ENCODE measurements at places on chromosomes 7 and 10. TPM values are rescaled to one million over a fixed set of nuclear protein-coding genes. Genes with fewer than 3 reads are reported as not detected.

DNA sequence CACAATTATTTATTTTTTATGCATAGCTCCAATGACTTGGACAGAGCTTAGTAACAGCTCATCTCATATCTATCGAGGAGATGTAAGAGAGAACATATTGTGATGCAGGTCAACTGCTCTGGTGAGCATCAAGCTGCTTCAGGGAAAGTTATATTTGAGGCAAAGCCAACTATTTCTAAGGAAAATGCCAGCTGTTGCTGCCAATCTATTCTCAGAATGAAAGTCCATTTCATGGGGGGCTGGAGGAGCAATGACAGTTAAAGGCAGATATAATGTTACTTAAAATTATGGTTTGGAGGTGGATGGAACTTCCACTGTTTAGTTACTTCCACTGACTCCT, 424.8 kb downstream of the KIF20B start:
- no peak for DNase-seq

- no peak for DNase-seq
These were observed 5.9 kb upstream of the MAGI2 start for GRCh38 chr7:79459381-79459780.

DNA sequence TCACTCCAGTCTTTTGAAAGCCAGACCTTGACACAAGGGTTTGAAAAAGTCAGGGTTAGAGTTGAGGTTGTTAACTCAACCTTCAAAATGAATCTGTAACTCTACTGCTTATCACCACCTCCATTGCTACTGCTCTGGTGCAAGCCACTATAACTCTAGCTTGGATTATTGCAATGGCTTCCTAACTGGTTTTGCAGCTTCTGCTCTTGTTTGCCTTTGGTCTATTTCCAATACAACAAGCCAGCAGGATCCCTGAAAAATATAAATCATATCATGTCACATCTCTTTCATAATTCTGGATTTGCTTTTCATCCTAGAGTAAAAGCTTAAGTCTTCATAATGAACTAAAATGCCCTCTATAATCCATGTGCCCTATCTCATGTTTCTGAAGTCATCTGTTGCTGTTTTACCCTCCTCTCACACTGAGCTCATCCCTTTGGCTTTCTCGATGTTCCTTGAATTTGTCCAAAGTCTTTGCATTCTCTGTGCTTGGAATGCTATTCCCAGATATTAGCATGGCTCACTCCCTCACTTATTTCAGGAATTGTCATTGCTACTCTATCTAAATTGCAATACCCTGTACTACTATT, 10.9 kb downstream of the TAS2R60 start:
- no peak for DNase-seq

Gene PAPOLB
- total RNA-seq: under 0.01 TPM

- DNase-seq: no peak
These were observed 201.1 kb downstream of the GLRX3 start for GRCh38 chr10:130337305-130337640.

Gene PAX2
- total RNA-seq: not detected

Gene AMZ1
- total RNA-seq: not detected

- DNase-seq: peak; percentile 45
These were observed 116.3 kb upstream of the RET start for GRCh38 chr10:42960491-42960990.

Gene ZNF138
- 3.4 TPM for total RNA-seq

DNA sequence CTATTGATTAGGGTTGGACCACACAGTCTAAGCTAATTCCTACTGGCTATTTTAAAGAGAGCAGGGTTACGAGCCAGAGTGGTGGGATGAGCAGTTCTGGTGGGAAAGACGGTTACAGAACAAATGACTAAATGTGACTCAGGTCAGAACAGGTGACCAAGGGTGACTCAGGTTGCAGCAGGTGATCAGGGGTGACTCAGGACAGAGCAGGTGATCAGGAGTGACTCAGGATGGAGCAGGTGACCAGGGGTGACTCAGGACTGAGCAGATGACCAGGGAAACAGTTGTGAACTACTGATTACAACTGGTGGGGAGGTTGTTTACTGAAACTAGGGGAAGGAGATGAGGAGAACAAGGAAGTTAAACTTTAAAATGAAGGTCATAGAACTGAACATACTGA, 366.3 kb downstream of the ABCA13 start:
- DNase-seq: peak; percentile 87

- DNase-seq: peak; percentile 89
These were observed 228.4 kb upstream of the DGKB start for GRCh38 chr7:15130666-15131541.

DNA sequence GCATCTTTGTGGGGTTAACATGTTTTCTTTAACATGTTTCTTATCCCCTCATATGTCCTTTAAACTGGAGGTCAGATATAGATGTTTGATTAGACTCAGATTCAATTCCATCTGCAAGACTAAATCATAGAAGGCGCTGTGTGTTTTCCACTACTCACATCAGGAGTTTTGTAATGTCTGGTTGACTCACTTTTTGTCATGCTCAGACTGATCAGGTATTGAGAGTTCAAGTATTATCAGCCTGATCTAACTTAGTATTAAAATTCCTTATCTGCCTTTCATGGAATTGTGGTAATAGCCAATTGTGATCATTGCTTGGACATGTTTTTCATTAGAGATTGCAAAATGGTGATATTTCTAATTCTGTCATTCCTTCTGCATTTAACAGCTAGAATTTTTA, 30.2 kb downstream of the ENTPD7 start:
- peak; percentile 90 for DNase-seq

- DNase-seq: no peak
These were observed 17.3 kb downstream of the SFTPA1 start for GRCh38 chr10:79628083-79628482.

DNA sequence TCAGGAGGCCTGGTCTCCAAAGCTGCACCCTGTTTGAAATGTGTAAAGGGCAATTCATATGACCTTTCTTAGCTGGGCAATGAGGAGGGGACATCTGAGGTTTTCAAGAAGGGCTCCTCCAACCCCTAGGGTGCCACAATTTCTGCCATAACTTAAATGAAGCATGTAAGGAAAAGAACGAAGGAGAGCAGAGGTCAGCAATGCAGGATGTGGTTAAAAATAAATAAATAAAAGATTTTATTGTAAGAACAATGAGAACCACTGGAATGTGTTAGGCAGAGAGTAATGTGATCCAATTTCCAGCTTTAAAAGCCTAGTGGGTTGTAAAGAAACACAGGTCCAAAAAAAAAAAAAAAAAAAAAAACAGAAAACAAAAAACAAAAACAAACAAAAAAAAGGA, 673.1 kb downstream of the TNS3 start:
- DNase-seq: peak; percentile 75

DNA sequence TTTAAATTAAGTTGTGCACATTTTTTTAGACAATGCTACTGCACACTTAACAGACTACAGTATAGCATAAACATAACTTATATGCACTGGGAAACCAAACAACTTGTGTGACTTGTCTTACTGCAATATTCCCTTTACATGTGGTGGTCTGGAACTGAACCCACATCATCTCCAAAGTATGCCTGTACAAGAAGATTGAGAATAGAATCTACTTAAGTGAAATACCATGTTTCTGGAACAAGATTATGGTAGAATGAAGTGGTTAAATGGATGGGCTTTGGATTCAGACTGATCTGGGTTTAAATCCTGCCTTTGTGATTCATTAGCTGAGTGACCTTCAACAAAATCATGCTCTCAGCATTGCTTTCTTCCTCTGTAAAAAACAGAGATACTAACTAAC, 30.7 kb downstream of the CUL2 start:
- no peak for DNase-seq

Gene TYW1B
- 3.2 TPM for total RNA-seq

- DNase-seq: peak; percentile 49
These were observed 384 bp downstream of the DCLRE1C start for GRCh38 chr10:14953424-14954000.

GRCh38 chr10:97766106-97766810, 5.5 kb downstream of the SFRP5 start:
- no peak for DNase-seq

DNA sequence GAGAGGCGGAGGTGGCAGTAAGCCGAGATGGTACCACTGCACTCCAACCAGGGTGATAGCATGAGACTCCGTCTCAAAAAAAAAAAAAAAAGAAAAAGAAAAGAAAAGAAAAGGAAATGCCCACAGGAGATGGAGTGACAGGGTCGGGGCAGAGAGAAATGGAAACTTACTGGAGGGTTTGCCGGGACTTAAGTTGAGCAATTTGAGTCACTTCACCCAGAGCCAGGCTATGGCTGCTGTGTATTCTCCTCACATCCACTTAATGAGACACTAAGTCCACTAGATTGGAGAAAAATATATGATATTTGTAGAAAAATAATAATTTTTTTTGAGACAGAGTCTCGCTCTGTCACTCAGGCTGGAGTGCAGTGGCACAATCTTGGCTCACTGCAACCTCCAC, 4.6 kb upstream of the PFKFB3 start:
- DNase-seq: no peak

DNA sequence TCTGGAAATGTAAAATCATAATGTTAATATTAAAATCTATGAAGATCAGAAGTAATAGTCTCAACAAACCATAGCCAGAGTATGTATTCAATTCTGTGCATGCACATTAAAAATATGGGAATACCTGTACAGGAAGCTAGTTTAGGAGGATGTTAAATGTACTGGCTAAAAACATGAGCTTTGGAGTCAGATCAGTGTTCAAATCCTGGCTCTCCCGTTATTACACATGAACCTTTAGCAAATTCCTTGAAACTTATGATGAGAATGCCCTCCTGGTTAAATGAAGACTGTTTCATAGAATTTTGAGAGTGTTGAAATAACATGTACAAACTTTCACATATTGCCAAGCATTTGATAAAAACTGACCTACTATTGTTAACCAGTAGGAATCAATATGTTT, 4.6 kb downstream of the ARL4A start:
- DNase-seq: no peak

Gene CHST3
- total RNA-seq: 11.4 TPM

- DNase-seq: peak; percentile 29
These were observed 21.4 kb upstream of the ASZ1 start for GRCh38 chr7:117448655-117449054.

DNA sequence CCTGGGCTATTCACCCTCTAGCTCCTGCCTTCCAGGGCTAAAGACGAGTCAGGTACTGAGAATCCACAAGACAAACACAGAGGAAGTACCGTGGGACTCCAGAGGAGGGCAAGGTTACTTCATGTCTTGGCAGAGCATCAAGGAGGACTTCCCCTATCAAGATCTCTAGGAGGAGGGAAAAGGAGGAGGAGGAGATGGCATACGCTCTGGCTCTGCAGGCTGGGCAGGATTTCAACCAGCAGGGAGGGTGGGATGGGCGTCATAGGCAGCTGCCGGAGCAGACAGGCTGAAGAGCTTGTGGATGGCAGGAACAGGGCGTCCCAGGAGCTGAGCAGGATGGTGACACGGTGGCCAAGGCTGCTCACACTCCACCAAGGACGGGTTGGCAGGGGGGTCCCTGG, 21.3 kb downstream of the MDH2 start:
- peak; percentile 96 for DNase-seq

GRCh38 chr10:126087796-126088505, 191.6 kb downstream of the FANK1 start:
- no peak for DNase-seq

DNA sequence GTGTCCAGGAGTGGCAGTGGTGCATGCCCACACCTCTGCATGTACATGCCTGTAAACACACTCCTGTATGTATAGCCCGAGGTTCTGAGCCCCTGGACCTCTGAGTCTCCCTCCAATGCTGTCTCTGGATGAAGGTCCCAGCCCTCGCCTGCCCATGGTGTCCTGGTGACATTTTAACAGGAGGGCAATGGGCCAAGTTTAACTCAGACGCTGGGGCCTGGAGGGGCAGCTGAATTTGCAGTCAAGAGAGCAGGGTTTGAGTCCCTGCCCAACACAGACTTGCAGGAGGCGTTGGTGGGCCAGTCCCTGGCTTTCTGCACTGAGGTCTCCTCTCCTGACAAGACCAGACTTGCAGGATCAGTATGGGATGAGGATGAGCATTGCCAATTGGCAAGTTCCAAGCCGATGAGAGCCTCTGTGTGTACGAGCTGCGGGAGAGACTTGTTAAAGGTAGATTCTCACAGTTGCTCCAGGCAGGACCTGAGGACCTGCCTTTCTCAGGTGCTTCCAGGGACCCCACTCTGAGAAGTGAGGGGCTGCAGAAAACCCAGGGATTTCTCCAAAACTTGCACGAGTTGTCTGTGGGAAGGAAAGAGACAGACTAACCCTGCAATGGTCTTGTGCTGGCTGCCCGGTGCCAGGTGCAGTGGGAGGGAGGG, 141.9 kb downstream of the ELFN1 start:
- DNase-seq: peak; percentile 36

DNA sequence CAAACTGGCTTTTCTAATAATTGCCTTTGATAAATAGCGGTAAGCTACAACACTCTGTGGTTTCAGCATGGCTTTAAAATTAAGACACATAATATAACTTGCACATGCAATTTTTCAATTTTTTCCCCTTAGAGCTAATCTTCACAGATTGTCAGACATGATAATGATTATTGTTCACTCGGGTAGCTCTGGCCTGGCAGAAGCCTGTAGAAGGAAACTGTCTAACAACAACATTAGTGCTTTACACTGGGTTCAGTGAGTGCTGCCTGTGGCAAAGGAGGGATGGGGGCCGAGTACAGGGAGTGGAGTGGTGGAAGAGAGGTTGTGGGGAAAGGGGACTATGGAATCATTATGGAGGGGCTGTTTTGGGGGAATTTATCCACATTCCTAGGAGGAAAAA, 67.2 kb upstream of the AUTS2 start:
- DNase-seq: no peak

Gene ALOX5
- total RNA-seq: 0.13 TPM

Gene ARID5B
- 13.7 TPM for total RNA-seq

DNA sequence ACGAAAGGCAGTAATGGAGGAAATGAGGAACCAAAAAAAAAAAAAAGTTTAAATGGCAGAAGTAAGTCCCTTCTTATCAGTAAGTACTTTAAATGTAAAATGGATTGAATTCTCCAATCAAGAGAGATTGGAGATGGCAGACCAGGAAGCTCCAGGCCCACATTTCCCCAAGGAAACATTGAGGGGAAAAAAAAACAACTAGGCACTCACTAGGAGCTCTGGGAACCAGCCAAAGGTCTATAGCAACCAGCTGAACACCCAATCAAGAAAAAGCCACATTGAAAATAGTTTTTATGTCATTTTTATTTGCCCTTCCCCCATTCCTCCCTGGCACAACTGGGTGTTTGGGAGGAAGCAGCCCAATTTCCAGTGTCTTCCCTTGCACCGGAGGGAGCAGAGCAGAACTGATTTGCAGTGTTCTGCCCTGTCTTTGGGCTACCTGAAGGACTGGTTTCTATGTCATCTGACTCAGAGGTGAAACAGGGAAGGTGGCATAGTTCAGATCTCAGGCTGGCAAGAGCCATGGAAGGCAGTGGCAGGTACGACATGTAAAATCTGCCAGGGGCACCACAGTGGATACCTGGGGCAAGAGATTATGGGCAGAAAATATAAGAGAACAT, 121.9 kb downstream of the SMURF1 start:
- DNase-seq: peak; percentile 22

Gene NYAP1
- total RNA-seq: under 0.01 TPM

Gene PON1
- total RNA-seq: not detected

DNA sequence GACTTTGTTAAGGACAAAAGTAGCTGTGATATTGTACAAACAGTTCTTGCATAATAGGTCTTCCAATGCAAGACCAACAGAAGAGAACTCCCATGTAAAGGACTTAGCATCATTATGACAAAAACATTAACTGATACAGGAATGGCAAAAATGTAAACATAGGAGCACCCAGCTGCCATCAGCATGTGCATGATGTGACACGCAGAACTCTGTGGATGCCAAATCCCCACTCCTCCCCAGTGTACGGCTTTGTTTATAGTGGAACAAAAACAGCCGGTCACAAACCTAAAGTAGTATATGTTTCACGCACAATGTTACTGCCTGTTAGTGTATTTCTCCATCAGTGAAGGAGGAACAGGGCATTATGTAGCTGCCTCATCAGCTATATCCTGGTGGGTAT, 316.0 kb upstream of the AOAH start:
- DNase-seq: peak; percentile 26

All from bronchial epithelial cell (primary cell).